HuH-7 (cell line): ENCODE measurements at places on chromosomes 4 and X.

DNA sequence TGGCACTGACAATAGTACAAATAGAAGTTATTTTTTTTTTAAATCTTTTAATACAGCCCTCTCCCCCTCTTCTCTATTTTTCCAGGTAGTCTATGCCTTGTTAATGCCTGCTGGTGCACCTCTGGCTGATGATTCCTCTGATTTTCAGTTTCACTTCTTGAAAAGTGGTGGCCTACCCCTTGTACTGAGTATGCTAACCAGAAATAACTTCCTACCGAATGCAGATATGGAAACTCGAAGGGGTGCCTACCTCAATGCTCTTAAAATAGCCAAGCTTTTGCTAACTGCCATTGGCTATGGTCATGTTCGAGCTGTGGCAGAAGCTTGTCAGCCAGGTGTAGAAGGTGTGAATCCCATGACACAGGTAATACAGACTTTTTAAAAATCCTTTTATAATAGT, 99.1 kb downstream of the USP9X start:
- no peak for DNase-seq

GRCh38 chr4:22072240-22072639, 123.7 kb upstream of the KCNIP4 start:
- DNase-seq: no peak

DNA sequence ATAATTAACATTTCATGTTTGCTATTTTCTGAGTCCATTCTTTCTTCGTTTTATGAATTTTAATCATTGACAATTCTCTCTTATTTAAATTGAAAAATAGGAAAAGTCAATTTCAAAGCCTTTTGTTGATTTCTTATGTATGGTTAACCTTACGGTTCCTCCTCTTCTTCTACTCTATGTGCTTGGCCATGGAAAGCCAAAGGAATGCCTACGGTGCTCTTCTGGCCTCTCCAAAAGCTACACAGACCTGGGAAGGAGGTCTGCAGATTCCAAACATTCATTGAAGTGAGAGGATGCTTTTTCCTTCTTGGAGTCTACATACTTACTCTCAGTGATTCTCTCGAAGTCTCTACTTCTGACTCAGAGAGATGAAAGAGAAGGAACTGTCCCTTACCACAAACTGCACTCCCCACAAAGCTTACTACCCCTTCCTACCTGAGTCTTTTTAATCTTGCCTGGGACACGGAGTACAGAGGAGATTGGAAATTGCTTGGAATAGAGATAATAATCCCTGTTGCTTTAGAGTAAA, 863.1 kb upstream of the FTHL17 start:
- no peak for DNase-seq

GRCh38 chr4:81215931-81216330, 909 bp upstream of the PRKG2 start:
- DNase-seq: no peak

DNA sequence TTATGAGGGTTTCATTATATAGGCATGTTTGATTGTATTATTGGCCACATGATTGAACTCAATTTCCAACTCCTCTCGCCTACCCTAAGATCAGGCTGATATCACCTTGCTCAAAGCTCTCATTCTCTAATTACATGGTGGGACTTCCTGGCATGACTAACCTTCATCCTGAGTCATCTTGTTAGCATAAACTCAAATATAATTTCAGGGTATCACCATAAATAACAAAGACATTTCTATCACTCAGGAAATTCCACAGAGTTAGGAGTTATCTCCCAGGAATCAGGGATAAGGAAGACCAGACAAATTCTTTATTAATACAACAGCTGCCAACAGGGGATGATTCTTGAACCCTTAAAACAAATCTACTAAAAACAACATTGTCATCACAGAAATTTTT, 90.7 kb downstream of the NDST3 start:
- no peak for DNase-seq

GRCh38 chrX:49139713-49140112, 16.2 kb upstream of the GPKOW start:
- no peak for DNase-seq

- no peak for DNase-seq
These were observed 98.5 kb downstream of the NSUN7 start for GRCh38 chr4:40848251-40848650.

DNA sequence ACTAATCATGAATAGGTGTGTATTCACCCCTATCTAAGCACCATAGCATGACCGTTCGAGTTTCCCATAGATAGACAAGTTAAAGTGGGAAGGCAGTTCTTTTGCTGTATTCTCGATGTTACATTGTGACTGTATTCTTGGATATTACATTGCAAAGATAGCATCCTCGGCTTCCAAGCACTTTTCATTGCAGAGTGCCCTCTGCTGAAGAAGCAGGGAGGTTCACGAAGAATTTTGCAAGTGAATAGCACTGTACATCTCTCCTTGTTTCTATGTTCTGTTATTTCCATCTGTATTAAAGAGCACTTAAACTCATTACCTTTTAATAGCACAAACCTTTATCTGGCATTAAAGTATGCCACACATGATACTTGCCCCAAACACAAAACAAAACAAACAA, 426.7 kb upstream of the ARX start:
- DNase-seq: no peak

DNA sequence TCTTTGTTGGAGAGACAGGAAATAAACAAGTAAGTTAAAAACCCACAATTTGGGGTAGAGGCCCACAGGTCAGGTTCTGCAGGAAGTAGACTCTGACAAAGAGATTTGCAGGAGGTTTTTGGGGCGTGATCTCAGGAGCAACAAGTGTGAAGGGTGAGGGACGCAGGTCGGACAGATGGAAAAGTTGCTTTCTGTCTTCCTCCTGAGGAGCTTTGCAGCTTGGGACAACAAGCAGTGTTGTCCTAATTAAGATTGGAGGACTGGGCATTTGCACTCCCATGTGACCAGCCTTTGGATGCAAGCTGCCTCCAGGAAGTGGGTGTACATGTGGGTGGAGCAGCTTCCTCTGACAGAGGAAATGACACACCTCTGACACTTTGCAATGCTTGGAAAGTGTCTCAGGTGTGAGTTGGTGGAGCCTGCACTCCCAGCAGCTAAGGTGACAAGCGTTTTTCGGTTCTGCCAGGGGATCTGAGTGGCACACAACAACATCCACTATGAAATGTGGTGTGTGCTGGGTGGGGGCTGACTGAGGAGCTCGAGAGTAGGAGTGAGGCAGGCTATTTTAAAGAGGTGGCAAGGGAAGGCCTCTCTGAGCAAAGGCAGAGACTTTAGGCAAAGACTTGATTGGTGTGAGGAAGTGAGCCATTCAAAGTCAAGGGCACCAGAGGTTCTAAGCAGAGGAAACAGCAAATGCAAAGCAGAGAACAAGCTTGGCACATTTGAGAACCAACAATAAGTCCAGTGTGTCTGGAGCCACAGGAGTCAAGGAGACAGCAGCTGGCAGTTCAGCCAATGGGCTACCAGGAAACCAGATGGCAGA, 339.8 kb upstream of the GATB start:
- no peak for DNase-seq

DNA sequence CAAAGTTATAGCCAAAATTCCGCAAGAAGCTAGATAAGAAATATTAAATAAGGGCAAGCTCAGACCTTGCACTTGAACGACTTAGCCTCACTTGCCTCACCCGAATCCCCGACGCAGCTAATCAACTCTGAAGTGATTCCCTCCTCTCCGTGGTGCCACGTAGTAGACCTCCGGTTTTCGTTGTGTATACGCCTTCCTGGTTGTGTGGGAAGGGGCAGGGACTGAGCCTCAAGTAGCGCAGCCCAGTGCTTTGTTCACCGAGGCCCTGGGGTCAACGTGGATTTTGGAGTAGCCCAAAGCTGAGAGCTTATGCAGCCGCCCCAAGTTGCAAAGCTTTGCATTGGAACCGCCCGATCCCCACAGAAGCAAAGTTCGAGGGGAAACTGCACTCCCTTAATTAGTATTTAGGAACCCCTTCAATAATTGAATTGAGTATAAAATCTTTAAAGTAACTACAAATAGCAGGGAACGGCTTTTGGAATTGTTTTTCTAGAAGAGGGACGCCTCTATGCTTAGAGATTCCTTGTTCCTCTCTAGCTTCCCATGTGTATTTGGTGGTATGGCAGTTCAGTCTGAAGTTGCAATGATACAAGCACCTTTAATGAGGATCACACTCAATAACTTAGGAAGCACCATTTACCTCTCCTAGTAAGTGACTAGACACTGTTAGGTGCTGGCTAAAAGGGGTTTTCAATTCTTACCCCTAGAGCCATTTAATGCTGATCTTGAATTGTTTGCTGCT, 55.7 kb downstream of the LINC00632 start:
- DNase-seq: no peak

- no peak for DNase-seq
These were observed 705.5 kb downstream of the ARAP2 start for GRCh38 chr4:35538807-35539206.

DNA sequence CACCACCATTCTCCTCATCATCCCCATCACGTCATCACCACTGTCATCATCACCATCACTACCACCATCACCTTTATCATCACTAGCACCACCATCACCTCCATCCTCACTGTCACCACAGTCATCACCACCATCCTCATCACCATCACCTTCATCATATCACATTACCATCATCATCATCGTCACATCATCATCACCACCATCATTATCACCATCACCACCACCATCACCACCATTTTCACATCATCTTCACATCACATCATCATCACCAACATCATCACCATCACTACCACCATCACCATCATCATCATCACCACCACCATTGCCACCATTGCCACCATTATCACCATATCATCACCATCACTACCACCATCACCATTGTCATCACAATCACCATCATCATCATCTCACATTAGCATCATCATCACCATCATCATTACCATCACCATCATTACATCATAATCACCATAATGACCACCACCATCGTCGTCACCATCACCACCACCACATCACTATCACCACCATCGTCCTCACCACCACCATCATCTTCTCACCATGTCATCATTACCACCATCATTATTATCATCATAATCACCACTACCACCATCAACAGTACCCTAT, 46.3 kb upstream of the NKX1-1 start:
- DNase-seq: no peak

- no peak for DNase-seq
These were observed 391.1 kb downstream of the STIM2 start for GRCh38 chr4:27251771-27252170.

- DNase-seq: no peak
These were observed 557 bp upstream of the KDR start for GRCh38 chr4:55125763-55126541.

- no peak for DNase-seq
These were observed 261.5 kb upstream of the ADGRL3 start for GRCh38 chr4:60938621-60939020.

DNA sequence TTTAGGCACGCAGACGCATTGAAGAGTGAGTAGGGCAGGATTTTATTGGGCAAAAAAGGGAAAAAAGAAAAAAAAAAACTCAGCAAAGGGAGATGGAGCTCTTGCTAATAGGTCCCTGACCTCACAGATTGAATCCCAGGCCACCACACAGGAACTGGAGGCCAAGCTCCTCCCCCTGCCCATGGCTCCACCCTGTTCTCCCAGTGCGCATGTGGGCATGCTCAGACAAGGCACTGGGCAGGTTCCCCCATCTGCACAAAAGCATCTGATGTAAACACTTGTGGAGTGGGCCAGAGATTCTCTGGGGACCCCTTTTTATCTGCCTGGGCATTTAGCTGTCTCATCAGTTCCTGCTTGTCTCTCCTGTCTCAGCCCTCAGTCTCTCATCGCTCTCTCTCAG, 9.5 kb downstream of the FRMD7 start:
- no peak for DNase-seq
